ENCODE measurements at places on chromosomes 2 and 18.

GRCh38 chr2:53549497-53549896 lies 218.1 kb upstream of the CHAC2 start:
- DNase-seq: no peak

GRCh38 chr2:191866195-191866594 lies 19.3 kb upstream of the CAVIN2 start:
- DNase-seq: no peak

- no peak for DNase-seq
Observed at GRCh38 chr2:129859175-129859574, 120.3 kb upstream of the RAB6C start.

DNA sequence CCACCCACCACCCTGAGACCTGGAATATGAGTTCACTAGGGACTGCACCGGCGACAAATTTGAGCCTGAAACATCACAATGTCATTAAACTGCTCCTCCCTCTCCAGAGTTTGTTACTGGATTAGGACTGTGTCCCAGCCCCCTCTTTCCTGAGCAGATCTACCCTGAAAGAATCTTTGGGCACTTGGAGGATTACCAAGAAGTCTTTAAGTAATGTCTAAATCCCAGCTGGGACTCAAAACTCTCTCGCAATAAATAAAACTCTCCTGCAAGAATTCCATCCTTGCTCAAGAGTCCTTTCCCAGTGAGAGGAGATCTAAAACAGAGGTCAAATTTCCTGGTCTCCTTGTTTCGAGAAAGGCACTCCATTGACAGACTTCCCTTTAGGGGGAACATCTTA lies 20.9 kb downstream of the GKN2 start:
- DNase-seq: no peak

DNA sequence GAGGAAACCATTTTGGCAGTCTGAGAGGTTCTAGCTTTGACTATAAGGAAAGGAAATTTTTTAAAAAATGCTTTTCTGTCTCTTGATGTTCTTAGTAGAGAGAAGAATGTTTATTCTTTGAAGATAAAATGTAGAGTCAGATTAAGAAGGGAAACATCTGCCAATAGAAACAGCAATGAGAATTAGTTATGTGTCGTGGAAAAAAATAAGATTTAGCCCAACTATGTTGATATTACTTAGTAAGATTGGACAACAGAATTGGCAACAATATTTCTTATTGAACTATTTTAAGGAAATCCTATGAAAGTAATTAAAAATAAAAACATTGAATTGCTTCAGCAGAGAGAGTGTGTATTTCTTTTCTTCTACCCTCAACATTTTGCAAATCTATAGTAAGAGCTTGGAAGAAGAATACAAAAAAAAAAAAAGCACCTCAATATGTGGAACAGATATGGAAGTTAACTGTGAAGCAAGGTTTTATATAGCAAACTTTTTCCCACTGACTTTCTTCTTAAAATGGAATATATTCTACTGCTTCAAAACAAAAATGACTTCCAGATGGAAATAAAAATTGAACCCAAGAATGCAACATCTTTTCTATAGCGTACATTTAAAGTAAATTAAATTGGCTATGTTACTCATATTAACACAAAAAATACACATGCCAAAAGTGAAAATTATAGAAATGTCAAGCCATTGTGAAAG lies 177.9 kb downstream of the FAM124B start:
- DNase-seq: no peak

- DNase-seq: peak; percentile 62
Observed at GRCh38 chr2:196415384-196415783, 224.1 kb upstream of the CCDC150 start.

- no peak for DNase-seq
Observed at GRCh38 chr2:190961918-190962487, 52.0 kb downstream of the STAT1 start.

DNA sequence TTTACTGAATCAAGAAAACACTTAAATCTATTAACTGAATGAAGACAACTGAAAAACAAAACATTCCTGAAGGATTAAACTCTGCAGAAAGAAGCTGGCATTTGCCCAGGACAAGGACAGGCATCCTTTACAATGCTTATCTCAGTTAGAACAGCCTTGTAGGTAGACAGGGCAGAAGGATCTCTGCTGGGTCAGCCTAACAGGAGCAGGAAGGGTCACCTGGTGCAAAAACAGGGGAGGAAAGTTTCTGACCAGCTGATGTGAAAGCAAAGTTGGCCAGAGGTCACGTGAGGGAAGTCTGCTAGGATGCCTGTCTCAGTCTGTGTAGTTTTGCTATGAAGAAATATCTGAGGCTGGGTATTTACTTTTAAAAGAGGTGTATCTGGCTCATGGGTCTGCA lies 348.6 kb downstream of the ANAPC1 start:
- DNase-seq: no peak

DNA sequence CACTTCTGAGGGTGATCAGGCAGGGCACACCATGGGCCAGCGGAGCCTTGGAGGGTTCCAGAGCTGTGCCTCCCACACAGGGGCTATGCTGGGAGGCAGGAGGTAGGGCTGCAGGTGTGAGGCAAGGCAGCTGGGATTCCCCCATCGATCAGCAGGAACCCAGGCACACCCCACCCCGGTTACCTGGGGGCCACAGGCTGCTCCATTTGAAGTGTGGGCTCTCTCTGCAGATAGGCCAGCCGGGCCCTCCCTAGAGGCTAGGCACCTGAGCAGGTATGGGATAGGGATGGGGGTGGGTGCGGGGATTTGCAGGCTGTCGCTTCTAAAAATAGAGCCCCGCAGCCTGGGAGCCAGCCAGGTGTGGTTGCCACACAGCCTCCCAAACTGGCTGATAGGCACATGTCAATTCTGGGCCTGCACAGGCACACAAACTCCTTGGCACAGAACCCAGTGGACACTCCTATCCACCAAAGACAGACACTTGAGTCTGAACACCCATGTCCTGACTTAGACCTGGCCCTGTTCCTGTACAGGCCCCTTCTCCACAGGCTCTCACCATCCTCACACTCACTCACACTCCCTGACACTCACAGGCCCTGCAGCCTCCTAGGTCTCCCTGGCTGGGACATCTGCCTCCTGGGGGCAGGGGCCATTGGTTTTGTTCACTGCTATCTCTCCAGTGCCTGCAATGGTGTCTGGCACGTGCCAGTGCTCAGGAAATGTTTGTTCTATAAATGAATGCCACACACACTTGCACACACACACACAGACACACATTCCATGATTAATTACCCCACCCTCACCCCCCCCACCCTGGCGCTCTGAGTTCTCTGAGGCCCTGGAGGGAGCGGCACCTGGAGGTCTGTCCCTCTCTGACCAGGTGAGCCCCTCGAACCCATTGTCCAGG lies 73.4 kb downstream of the ZFP36L2 start:
- no peak for DNase-seq

- DNase-seq: no peak
Observed at GRCh38 chr2:65576861-65577601, 144.6 kb upstream of the SPRED2 start.

GRCh38 chr18:65016631-65017371 lies 734.0 kb upstream of the CDH7 start:
- DNase-seq: no peak

DNA sequence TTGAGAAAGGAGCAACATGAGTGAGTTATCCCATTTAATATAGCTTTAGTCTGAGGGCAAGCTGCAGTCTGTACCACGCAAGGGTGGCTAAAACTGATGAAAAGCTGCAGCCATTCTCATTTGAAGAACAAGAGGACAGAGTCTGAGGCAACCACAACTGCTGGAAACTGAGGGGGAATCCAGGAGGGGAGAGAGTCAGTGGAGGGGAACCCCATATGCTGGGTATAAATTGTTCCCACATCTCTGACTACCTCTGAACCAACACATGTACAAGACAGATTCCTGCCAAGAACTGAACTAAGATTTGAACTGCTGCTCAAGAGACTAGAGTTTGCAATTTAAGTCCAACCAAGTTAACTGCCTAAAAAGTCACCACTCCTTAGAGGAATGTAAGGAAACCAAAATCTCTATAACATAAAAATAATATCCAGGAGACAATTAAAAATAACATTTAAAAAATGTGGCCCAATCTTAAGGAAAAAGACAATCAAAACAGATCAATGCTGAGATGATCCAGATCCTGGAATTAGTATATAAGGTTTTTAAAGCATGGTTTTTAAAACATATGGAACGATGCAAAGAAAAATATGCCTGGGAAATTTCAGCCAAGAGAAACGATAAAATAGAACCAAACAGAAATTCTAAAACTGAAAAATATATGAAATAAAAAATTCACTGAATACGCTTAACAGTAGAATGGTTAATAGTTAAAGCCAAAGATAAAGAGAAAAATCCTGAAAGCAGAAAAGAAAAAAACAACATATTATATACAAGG lies 11.2 kb downstream of the CWC22 start:
- DNase-seq: no peak

DNA sequence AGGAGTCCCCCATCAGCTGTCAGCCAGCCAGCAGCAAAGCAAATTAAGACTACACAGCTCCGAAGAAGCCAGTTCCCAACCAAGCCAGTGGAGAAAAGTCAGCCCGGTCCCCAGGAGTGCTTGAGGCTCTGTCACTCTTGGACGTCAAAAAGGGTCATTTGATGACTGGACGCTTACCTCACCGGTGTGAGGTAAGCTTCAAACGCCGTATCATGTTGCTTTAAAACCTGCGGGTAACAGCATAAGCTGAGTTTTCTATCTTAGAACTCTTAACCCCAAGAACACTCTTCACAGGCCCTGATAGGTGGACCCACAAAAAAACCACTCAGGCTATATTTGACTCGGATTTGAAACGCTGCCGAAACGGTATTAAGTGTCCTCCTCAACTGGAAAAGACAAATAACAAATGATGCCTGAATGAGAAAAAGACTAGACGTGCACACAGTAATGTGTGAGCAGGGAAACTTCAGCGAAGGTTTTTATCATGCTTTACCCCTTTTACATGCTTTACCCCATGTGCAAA lies 682 bp upstream of the LNPK start:
- DNase-seq: peak; percentile 38

- DNase-seq: no peak
Observed at GRCh38 chr2:48377646-48378045, 152.3 kb upstream of the STON1 start.

- no peak for DNase-seq
Observed at GRCh38 chr18:3599195-3599594, 149.2 kb downstream of the TGIF1 start.

- DNase-seq: no peak
Observed at GRCh38 chr2:203470371-203470770, 64.7 kb downstream of the RAPH1 start.

DNA sequence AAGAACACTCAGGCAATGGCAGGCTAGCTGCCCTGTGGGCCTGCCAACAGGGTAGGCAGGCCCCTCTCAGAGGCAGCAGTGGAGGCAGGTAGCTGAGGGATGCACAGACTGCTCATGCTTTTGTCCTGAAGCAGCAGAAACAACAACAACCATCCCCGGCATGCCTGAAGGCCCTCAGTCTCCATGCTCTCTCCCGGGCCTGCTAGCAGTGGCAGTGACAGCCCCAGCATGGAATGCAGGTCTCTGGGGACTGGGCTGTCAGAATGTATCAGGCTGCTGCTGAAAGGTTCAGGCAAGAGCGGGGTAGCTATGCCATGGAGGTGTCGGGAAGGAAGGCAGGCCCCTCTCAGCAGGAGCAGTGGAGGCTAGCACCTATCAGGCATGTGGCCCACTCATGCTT lies 209.8 kb downstream of the KCNJ3 start:
- DNase-seq: no peak

DNA sequence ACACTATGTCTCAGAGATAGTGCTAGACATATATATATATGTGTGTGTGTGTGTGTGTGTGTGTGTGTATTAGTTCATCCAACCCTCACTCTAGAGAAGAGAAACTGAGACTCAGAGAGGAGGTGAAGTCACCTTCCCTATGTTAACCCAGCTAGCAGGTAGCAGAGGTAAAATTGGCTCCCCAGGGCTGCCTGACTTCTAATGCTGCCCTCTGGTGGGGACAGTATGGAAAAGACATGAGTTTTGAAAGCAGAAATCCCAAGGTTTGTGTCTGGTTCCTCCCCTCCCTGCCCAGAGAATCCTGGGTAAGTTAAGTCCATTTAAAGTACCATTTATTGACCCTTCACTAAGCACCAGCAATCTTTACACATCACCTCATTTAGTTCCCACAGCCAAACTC lies 137.7 kb downstream of the THNSL2 start:
- DNase-seq: peak; percentile 38

GRCh38 chr2:88824951-88825350 lies 133.5 kb downstream of the RPIA start:
- no peak for DNase-seq

DNA sequence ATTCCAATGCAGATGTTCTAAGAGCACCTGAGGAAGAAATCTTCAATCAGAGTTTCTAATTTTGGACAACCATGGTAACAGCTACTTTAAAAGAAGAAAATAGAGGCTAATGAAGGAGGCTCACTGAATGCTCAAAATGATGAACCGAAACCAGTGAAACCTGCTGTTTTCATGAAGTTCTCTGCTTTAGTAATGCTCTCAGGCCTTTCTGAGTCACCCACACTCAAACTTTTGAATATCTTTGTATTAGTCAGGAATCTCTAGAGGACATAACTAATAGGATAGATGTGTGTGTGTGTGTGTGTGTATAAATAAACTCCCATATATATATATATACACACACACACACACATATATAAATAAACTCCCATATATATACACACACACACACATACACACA lies 76.9 kb upstream of the RIT2 start:
- no peak for DNase-seq

DNA sequence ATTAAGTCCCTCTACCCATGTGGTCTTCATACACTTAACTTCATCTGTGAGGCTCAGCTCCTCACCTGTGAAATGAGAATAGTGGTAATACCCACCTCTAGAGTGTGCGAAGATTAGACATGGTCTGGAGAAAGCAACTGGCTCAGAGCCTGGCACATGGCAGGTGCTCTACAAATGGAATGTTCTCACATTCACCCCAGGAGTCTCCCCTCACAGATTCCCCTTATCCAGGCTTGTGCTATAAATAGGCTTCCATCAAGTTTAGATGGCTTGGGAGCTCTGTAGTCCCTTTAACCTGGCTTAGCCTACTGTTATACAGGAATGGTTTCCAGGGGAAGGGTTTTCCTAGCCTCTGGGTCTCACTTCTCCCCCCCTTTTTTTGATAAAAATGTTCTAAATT lies 455.9 kb downstream of the RNF144A start:
- DNase-seq: no peak

DNA sequence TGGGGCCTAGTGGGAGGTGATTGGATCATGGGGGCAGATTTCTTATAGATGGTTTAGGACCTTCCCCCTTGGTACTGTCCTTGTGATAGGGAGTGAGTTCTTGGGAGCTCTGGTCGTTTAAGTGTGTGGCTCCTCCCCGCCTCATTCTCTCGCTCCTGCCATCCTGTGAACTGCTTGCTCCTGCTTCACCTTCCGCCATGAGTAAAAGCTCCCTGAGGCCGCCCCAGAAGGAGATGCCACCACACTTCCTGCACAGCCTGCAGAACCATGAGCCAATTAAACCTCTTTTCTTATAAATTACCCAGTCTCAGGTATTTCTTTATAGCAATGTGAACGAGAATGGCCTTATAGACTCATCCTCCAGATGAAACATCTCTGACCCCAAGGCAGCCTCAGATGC lies 101.5 kb downstream of the KCNF1 start:
- no peak for DNase-seq

All from Kasumi-1 (cell line).